ENCODE measurements at places on chromosomes 2 and 18.

DNA sequence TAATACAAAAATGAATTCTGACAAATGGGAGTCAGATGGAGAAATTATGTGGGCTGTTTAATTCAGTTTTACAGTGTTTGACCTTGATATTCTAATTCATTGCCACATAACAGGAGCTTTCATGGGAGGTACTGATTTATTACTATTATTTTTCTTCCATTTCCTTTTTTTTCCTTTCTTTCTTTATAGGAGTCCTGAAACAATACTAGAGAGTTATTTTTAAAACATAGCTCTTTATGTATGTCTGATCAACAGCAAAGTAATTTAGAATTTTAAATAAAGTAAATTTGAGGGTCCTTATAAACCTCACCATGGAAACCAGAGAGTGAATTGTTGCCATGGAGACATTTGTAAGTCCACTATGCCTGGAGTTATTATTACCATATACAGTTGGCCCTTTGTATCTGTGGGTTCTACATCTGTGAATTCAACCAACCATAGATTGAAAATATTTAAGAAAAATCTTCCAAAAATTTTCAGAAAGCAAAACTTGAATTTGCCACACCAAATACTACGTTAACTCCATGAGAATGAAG lies 40.9 kb upstream of the PPP4R1 start:
- no peak for DNase-seq

- DNase-seq: peak; percentile 46
Measured at GRCh38 chr2:165015052-165015642, 59.8 kb upstream of the SLC38A11 start.

GRCh38 chr2:14557111-14557510 lies 75.4 kb upstream of the LRATD1 start:
- no peak for DNase-seq

DNA sequence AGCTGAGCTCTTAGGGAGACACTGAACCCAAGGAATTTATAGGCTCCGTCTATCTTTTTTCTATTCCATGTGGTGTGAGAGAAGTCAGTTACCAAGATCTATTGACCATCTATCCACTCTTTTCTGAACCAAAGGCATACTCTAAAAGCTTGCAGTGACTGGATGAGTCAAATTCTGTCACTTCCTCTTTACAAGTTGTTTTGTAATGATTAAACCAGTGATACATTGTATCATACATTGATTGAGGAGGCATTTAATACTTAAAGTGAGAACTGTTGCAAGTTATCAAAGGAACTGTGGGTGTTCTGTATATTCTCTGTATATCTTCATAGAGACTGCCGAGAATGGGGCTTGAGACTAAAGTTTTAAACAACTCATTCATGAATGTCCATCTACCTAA lies 188.8 kb downstream of the CAMKMT start:
- no peak for DNase-seq

DNA sequence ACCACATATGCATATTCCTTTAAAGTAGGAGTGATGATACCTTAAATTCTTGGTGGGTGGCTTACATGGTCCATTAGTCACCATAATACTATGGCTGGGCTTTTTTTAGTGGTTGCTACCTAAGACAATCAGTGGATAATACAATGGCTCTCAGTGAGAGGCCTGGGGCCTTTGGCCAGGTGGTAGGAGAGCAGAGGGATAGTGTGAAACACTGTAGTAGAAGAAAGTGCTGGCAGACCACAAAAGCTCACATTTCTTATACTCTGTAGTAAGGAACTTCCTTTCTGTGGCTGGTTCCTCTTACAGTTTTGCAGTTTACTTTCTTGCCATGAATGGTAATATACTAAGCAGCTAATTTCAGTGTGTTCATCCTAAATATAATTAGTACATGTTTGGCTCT lies 583.5 kb downstream of the XIRP2 start:
- DNase-seq: no peak

GRCh38 chr2:236705295-236706105 lies 135.9 kb downstream of the ACKR3 start:
- no peak for DNase-seq

DNA sequence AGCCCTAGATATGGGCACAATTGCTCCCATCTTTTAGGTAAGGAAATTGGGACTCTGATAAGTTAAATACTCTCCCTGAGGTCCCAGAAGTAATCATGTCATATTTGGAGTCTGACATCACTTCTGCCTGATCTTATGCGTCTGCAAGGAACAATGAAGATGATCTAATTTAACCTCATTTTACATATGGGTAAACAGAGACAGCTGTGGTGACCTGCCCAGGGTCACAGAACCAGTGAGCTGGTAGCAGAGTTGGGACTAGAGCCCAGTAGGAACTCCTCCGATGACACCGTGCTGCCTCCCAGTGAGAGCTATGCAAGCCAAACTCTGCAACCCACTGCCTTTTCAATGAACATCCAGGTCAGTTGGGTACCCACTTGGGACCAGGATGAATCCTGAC lies 17.8 kb downstream of the CTAGE1 start:
- DNase-seq: no peak

- DNase-seq: no peak
Measured at GRCh38 chr2:127424598-127425520, 6.6 kb downstream of the PROC start.

GRCh38 chr2:70103531-70104061 lies 16.3 kb downstream of the PCBP1 start:
- no peak for DNase-seq

GRCh38 chr2:164141271-164141670 lies 405.5 kb upstream of the FIGN start:
- DNase-seq: no peak

GRCh38 chr2:217911283-217912097 lies 91.3 kb downstream of the TNS1 start:
- no peak for DNase-seq

DNA sequence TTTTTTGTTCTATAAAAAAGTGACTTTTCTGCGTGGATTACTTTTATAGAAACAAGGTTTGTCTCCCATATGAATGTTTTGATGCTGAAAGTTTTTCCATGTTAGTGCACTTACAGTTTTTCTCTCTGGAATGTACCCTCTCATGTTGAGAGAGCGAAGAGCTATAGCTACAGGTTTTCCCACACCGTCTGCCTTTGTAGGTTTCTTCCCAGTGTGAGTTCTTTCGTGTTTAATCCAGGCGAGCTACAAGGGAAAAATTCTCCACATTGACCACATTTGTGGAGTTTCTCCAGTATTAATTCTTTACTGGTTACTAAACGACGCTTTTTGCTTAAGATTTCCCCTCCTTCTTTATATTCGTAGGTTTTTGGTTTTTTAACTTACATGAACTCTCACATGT lies 85.1 kb downstream of the ACSL3 start:
- DNase-seq: no peak

DNA sequence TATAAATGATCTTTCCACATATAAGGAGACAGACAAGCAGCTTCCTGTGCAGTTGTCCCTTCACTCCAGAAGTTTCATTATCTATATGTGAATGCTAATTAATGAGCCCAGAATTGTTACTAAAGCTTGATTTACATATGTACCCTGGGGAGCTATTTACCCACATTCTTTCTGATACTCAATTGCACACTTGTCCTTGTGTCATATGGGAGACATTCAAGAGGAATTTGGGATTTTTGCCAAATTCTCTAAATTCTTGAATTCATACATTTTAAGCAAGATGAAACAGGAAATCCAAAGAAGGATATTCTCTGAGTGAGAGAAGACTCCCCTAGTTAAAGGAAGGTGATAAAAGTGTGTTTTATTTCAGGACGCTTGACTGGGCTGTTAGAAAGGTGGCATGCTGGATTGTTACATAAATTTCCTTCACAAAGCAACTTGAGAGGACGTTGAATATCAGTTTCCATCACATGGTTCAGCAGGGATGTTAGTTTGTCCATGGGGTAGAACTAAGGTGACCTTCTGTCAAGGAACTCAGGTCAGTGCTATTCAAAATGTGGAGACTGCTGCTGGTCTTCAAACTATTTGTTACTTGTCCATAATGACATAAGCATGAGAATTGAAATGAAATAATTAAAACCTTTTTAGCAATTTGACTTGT lies 368.2 kb downstream of the IRS1 start:
- no peak for DNase-seq

- no peak for DNase-seq
Measured at GRCh38 chr18:6486764-6487426, 72.2 kb upstream of the L3MBTL4 start.

DNA sequence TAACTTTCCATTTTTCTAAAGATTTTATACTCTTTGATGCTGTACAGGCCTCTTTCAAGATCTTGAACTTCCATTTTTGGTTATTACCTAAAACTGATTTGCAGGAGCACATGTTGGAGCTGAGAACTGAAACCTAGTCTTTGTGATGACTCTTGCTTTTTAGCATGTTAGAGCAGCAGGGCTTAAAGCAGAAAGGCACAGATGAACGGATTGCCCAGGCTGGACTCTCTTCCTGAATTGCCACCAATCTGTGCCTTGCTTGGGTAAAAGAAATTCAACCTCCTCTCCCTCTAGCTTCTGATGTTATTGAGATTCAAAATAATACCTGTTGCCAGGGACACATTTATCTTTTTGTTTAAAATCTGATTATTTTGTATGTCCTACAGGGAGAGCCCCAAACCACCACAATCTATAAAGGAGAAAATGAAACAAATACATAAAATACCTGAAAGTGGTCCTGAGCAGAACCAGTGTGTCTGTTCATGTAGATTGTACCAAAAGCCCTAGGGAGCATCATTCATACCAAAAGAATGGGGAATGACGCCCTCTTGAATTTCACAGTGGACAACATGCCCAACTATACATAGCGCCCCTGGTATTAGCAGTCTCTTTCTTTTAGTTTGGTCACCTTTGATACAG lies 277.0 kb upstream of the MAP2 start:
- DNase-seq: no peak

GRCh38 chr18:78641689-78642231 lies 337.9 kb upstream of the SALL3 start:
- no peak for DNase-seq

GRCh38 chr2:44352510-44352909 lies 8.8 kb downstream of the PREPL start:
- no peak for DNase-seq

- no peak for DNase-seq
Measured at GRCh38 chr2:28300485-28301341, 91.9 kb upstream of the FOSL2 start.

DNA sequence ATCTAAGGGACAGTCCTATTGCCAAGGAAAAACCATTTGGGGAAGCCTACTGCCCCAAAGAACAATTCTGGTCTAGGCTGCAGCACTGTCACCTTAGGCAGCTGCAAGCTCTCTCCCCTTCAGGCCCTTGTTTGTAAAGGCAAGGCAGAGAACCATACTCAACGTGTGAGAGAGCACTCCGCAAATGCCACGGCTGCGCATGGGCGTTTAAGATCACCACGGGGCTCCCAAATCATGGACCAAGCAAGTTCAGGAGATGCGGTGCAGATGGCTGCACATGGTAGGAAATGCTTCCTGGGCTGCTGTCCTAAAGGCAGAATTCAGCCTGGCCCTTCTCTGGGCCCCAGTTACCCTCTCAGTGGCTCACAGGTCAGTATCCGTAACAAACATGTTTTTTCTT lies 15.5 kb downstream of the ERFE start:
- no peak for DNase-seq

GRCh38 chr18:58590254-58590653 lies 38.6 kb downstream of the ALPK2 start:
- no peak for DNase-seq

- no peak for DNase-seq
Measured at GRCh38 chr18:44871771-44872170, 191.1 kb downstream of the SETBP1 start.

GRCh38 chr2:233009661-233010060 lies 3.4 kb downstream of the NGEF start:
- DNase-seq: no peak

- DNase-seq: no peak
Measured at GRCh38 chr18:40851014-40851429, 1104.0 kb upstream of the PIK3C3 start.

- no peak for DNase-seq
Measured at GRCh38 chr2:129117434-129117833, 798.8 kb upstream of the HS6ST1 start.

DNA sequence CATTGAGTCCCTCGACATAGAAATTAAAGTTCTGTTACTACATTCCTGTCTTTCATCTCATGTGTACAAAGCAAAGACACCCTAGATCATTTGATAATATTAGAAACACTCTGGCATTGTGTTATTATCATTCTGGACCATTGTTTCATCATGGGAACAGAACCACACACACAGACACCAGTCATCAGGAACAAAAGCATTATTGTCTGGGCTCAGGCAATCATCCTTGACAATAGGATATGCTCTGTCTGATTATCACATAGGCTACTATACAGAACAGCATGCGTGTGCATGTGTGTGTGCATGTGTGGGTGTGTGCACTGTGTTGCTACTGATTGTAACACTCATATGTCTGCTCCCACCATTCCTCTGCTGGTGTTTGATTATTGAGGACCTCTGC lies 242.5 kb downstream of the SH3BP4 start:
- DNase-seq: no peak

DNA sequence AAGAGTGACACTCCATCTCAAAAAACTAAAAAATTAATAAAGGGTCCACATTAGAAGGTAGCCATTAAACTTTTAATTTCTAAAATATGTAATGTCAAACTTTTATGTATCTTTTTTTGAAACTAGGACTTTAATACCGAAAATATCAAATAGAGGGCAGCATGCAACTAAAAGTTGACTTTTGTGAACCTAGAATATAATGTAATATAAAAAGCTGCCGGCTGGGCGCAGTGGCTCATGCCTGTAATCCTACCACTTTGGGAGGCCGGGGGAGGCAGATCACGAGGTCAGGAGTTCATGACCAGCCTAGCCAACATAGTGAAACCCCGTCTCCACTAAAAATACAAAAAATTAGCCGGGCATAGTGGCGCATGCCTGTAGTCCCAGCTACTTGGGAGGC lies 62.8 kb downstream of the INO80D start:
- no peak for DNase-seq

- no peak for DNase-seq
Measured at GRCh38 chr2:182732736-182733135, 16.7 kb downstream of the DNAJC10 start.

- no peak for DNase-seq
Measured at GRCh38 chr2:237194081-237194480, 108.4 kb downstream of the COPS8 start.

GRCh38 chr2:70745276-70745825 lies 22.6 kb downstream of the ADD2 start:
- DNase-seq: no peak

DNA sequence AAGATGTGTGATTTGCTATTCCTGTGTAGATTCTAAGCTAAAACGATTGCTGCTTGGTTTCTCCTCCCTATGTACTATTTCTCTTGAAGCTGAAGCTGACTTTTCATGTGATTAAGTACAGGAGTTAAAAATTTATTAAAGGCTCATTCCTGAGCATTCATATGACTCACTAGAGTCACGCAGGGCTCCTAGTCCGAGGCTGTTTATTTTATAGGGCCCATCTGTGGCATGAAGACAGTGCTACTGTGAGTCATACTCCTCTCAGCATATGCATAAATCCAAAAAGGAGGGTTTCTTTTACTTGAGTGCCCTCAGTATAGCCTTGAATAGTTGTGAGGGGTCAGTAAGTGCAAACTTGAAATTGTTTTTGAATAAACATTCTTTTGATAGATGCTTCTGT lies 378.8 kb downstream of the PTPRM start:
- DNase-seq: no peak

All from activated CD8-positive, alpha-beta memory T cell treated with anti-CD3 and anti-CD28 coated beads for 48 hours (primary cell).